Stimulated activated CD8-positive, alpha-beta memory T cell treated with anti-CD3 and anti-CD28 coated beads, Interleukin-4, amount 100 ng/mL, for 24 hours (primary cell): ENCODE measurements at places on chromosomes 5 and 9.

GRCh38 chr5:82793808-82794419 lies 283.3 kb downstream of the TMEM167A start:
- DNase-seq = peak; percentile 19

DNA sequence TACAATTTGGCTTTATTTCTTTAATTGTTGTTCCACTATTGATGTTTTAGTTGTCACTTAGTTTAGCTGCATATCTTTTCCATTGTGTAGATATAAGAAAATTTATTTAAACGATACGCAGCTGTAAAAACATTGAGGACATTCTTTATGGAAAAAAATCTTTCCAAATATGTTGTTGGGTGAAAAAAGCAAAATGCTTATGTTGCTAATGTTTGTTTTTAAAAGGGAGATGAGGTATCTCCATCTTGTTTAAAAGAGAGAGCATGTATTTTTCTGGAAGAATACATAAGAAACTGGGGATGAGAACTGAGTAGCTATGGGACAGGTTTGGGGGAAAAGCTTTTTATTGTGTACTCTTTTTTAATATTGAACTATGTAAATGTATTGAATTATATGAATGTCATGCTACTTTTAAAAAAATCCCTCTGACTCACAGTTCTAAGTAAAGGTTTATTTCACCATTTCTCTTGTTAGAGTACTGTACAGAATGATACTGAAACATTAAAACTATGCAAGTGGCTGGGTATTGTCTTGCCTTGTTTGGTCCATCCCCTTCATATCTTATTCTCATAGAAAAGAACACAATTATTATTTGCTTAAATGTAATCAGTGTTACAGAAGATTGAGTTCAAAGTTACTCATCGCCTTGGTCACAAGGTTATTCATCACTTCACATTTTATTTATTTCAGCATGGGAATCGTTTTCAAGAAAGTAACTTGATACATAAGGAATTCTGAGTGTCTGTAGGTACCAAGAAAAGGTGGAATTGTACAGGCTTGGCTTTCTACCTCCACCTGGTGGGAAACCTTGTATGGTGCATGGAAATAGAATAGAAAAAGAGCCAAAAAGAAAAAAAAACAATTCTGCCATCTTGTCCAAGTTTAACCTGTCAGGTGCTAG lies 85.8 kb downstream of the RIC1 start:
- DNase-seq = no peak

DNA sequence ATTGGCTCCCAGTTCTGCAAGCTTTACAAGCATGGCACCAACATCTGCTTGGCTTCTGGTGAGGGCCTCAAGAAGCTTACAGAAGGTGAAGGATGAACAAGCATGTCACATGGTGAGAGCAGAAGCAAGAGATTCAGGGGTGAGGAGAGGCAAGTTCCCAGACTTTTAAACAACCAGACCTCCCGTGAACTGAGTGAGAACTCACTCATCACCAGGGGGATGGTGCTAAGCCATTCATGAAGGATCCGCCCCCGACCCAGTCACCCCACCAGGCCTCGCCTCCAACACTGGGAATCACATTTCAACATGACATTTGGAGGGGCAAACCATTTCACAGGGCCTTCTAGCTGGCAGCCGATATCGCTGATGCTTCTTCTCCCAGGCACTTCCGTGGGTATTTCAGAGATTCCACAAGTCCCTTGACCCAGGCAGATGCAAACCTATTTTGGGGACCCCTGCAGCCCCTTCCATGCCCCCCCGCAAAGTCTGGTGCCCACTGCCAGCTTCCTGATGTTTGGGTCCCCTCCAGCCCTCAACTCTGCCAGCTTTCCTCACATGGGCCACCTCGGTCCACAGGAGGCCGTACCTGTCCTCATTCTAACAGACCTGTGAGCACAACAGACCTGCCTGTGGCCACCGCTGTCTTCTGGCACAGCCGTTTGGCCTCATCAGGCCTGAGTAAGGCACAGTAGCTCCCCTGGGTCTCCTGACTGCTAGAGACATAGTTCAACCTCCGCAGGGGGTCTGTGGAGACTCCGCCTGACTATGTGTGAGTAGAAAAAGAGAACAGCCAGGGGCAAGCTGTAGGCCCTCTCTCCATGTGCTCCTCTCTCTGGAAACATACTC lies 60.7 kb upstream of the ANGPTL2 start:
- no peak for DNase-seq

DNA sequence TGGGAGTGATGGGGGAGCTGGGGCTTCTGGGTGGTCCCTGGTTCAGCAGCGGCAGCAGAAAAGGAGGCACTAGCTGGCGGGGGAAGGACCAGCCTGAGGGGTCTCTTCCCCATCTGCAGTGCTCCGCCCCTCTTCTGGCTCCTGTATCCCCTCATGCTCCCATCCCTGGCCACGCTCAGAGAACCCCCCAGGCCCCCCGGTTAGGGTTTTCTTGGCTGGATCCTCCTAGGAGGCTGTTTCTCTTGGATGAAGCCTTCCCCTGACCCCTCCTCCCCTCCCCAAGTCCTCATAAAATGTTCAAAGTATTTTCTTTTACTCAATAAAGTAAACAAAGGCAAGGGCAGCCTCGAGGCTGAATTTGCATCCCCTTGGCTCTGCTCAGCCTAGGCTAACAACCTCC lies 60.8 kb downstream of the FGF18 start:
- no peak for DNase-seq

- DNase-seq = no peak
Measured at GRCh38 chr5:133457439-133458355, 154.6 kb downstream of the FSTL4 start.

GRCh38 chr9:32606811-32607210 lies 28.7 kb downstream of the TAF1L start:
- no peak for DNase-seq

DNA sequence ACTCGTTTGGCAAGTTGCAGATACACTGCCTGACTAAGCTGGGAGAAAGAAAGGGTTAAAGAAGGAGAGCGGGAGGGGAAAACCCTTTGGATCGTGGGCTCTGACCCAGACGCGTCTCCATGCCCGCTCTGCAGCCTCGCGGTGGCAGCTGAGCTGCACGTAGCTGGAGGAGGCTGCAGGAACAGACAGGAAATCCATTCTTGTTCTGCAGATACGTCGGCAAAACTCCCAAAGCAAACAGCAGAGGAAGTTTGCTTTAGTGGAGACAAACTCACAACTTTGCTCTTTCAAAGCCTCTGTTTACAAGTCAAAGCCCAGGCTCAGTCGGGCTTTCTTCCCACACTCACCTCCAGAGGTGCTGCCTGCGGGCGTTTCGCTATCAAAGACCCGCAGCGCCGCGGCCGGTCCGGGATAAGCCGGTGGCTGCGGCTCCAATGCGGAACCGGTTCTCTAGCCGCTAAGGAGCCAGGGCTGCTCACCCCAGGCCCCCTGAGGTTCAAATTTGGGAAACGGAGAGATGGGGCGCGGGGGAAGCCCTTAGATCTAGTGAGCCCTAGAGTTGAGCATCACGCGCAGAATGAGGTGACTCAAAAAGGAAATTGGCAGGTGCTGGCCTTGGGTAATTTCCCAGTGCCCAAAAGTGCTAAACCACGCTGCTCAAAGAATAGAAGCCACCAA lies 60.7 kb downstream of the MAT2B start:
- peak; percentile 0 for DNase-seq

- no peak for DNase-seq
Measured at GRCh38 chr9:2116073-2116472, 100.9 kb downstream of the SMARCA2 start.

DNA sequence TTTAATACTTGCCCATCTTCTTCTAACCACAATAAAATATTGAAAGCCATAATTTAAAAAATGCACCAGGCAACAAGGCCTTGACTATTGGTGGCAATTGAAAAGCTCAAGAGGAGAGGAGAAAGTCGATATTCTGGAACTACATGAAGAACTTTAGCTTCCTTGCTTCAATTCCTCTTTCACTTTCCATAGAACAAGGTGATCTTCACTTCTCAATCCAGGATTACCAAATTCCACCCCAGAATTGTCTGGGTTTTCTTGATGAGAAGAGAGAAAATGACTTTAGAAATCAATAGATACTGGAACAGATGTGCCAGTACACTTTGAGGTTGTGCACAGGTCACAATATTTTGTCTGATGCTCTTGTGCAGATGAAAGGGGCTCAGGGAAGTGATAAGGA lies 52.2 kb downstream of the PTCD2 start:
- DNase-seq = no peak

GRCh38 chr5:104891596-104891995 lies 1329.0 kb upstream of the NUDT12 start:
- no peak for DNase-seq

DNA sequence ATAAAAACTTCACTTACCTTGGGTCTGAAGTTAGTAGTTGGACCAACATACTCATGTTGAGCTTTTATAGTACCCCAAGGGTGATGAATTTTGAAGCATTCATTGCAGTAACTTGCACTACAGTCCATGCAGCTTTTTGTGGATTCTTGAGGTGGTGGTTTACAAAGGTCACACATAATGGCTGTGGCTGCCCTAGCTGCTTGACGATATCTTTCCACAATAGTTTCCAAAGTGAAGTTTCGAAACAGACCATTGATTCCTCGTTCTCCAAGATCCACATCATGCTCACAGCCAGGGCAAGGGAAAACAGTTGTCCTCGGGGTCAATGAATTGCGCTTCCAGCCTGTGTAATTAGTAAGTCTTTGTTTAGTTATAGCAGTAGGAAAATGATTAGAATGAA lies 22.7 kb downstream of the TRIM36 start:
- no peak for DNase-seq

DNA sequence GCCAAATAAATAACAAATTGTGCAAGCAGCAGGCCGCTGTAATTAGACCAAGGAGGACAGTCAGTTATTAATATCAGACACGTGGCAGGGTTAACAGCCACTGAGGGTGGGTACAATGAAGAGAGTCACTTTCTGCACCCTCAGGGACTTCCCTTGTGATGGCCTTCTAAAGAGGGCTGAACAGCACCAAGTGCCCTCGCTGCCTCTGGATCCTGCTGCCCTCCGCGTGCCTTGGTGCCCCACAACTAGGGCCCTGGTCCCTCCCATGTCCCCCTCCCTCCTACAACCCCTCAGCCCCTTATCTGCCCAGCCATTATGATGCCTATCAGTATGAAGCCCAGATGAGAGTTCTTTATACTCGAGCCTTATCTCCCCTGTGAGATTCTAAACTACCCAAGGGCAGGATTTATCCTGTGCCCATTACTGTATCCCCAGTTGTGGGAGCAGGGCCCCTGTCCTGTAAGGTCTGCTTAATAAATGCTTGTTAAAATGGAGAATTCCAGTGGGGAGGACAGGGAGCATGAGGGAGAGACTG lies 37.3 kb downstream of the PCDH1 start:
- no peak for DNase-seq

- no peak for DNase-seq
Measured at GRCh38 chr9:90306158-90306557, 336.5 kb downstream of the DIRAS2 start.

DNA sequence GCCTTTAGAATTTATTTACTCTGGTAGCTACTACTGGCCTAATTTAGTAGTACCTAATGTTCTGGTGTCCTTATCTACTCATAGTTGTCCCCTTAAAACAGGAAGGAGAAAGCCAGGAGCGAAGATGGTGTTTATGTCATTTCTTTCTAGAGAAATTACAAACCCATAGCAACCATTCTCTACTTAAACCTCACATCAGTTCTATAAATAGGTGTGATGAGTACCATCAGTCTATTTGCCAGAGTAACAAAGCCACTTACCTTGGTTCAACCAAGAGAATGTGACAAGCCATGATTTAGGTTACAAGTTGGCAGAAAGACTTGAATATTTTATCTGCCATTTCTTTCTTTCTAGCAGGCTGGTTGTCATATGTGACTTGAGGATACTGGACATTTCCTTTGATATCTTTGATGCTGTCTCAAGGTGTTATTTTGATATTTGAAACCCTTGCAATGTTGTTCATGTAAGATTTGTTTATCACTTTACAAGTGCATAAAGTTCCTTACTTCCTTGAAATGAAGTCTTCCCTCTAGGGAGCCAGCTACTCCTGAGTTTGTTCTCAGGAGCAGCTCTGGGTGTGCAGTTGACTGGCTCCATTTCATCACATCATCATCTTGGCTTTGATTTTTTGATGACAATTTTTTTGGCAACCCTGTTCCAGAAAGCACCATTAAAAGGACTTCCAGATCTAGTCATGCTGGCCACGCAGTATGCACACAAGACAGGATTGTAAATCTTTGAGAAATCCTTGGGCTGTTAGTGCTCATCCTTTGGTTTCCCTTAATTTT lies 286.8 kb downstream of the ARHGAP26 start:
- DNase-seq = no peak

DNA sequence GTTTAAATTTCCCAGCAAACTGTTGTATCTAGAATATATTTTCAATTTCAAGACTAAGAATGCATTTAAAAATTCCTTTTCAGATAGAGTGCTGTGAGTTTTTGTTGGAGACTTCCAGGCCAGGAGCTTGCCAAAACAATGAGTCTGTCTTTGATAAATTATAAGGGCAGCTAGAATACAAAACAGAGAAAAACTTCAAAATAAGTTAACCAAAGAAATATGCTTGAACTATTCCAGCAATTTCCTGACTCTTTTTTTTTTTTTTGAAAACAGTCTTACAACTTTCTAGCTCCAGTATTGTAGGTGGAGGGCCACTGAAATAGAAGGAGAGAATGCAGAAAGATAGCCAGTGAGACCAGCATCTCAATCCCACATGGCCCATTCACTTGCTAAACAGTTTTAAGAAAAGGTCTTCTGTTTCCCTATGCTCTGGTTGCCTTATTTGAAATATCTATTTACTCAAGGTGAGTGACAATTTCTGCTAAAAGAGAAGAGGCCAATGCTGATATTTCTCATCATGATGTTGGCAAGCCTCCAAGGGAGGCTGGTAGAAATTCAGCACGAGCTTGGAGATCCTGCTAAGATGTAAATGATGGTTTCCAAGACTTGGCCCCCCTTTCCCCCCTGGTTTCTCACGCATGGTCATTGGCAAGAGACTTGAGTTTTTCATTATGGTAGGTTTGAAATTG lies 103.2 kb downstream of the USP20 start:
- no peak for DNase-seq
